ENCODE measurements at places on chromosomes 7 and 10. TPM values are rescaled to one million over a fixed set of nuclear protein-coding genes. Genes with fewer than 3 reads are reported as not detected.

HTR5A gene
- not detected for polyA plus RNA-seq

KNDC1 gene
- polyA plus RNA-seq, result under 0.01 TPM

ATOH7 gene
- not detected for polyA plus RNA-seq

LBX1 gene
- polyA plus RNA-seq, result not detected

FAM185A gene
- polyA plus RNA-seq, result 6.0 TPM

CTNNA3 gene
- 0.20 TPM for polyA plus RNA-seq

RPEL1 gene
- polyA plus RNA-seq, result 0.03 TPM

COBL gene
- polyA plus RNA-seq, result 12.6 TPM

ARHGAP22 gene
- 1.2 TPM for polyA plus RNA-seq

TRIL gene
- not detected for polyA plus RNA-seq

OR2A12 gene
- not detected for polyA plus RNA-seq

OR2A1 gene
- polyA plus RNA-seq, result 0.06 TPM

AQP1 gene
- 41.8 TPM for polyA plus RNA-seq

GRCh38 chr10:6408799-6409198 lies 171.3 kb downstream of the PRKCQ start:
- H3K36me3 ChIP-seq, result no peaks in the 10 kb centered on the region
- no peak overlapping the region for H3K4me3 ChIP-seq
- no peak overlapping the region for H3K27ac ChIP-seq
- H3K4me1 ChIP-seq, result peaks cover 11% of the 10 kb centered on the region
- DNase-seq, result no peak
- no peaks in the 10 kb centered on the region for H3K27me3 ChIP-seq

- no peak for DNase-seq
- no peaks in the 10 kb centered on the region for H3K4me1 ChIP-seq
- H3K27me3 ChIP-seq, result no peaks in the 10 kb centered on the region
- no peaks in the 10 kb centered on the region for H3K36me3 ChIP-seq
These were observed 136.9 kb downstream of the CUBN start for GRCh38 chr10:16992611-16993119.

GRCh38 chr10:72316748-72317435 lies 37.8 kb downstream of the DNAJB12 start:
- H3K27ac ChIP-seq, result peak overlapping the region; percentile 74
- no peaks in the 10 kb centered on the region for H3K27me3 ChIP-seq
- peaks cover 57% of the 10 kb centered on the region for H3K4me1 ChIP-seq
- no peak overlapping the region for H3K4me3 ChIP-seq
- peak; percentile 85 for DNase-seq

GRCh38 chr10:59891349-59891748 lies 15.0 kb downstream of the CCDC6 start:
- H3K27ac ChIP-seq, result peak overlapping the region; percentile 83
- no peaks in the 10 kb centered on the region for H3K36me3 ChIP-seq
- no peak for DNase-seq
- H3K27me3 ChIP-seq, result no peaks in the 10 kb centered on the region
- H3K4me1 ChIP-seq, result peaks cover 94% of the 10 kb centered on the region

- H3K36me3 ChIP-seq, result no peaks in the 10 kb centered on the region
- no peaks in the 10 kb centered on the region for H3K4me1 ChIP-seq
- no peaks in the 10 kb centered on the region for H3K27me3 ChIP-seq
- no peak for DNase-seq
- H3K27ac ChIP-seq, result no peak overlapping the region
- H3K4me3 ChIP-seq, result no peak overlapping the region
These were observed 43.6 kb upstream of the JAZF1 start for GRCh38 chr7:28224172-28224571.

- H3K4me3 ChIP-seq, result no peak overlapping the region
- DNase-seq, result no peak
- H3K27me3 ChIP-seq, result no peaks in the 10 kb centered on the region
- no peaks in the 10 kb centered on the region for H3K36me3 ChIP-seq
- no peaks in the 10 kb centered on the region for H3K4me1 ChIP-seq
- no peak overlapping the region for H3K27ac ChIP-seq
These were observed 6.1 kb upstream of the KEL start for GRCh38 chr7:142968229-142968628.

- H3K4me3 ChIP-seq, result no peak overlapping the region
- H3K36me3 ChIP-seq, result no peaks in the 10 kb centered on the region
- H3K27me3 ChIP-seq, result no peaks in the 10 kb centered on the region
- no peak overlapping the region for H3K27ac ChIP-seq
These were observed 202.8 kb upstream of the SMIM30 start for GRCh38 chr7:113321201-113321600.

GRCh38 chr10:34985146-34985545 lies 105.0 kb downstream of the CUL2 start:
- DNase-seq, result no peak
- H3K27me3 ChIP-seq, result no peaks in the 10 kb centered on the region
- H3K36me3 ChIP-seq, result no peaks in the 10 kb centered on the region
- no peak overlapping the region for H3K4me3 ChIP-seq
- no peaks in the 10 kb centered on the region for H3K4me1 ChIP-seq

GRCh38 chr7:1723254-1723653 lies 53.2 kb downstream of the ELFN1 start:
- H3K4me1 ChIP-seq, result peaks cover 10% of the 10 kb centered on the region
- H3K27me3 ChIP-seq, result peaks cover 7% of the 10 kb centered on the region
- no peaks in the 10 kb centered on the region for H3K36me3 ChIP-seq
- no peak for DNase-seq
- no peak overlapping the region for H3K4me3 ChIP-seq

DNA sequence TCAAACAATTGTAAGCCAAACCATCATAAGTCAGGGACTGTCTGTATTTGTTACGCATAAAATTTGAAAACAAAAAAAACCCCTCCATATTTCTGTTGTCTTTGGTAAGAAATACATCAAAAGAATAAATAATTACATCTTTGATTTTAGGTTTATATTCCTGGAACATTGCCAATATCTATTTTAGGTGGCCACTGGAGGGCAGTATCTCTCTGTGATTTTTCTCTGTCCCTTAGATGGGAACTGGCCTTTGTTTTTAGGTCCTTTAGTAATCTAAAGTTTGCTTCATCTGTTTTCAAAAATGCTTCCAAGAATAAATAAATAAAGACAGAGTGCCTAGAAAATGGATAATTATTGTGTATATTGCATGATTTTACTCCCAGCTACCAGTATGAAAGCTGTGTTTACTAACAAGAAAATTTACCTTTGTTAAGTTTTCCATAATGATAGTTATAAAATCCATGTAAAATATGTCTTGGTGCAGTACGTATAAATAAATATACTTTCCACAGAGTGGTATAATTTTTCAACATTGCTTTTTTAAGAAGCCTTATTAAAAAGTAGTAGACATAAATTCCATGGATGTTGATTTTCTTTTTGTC lies 64.2 kb downstream of the PHYHIPL start:
- H3K27ac ChIP-seq, result no peak overlapping the region
- H3K4me1 ChIP-seq, result no peaks in the 10 kb centered on the region
- no peak overlapping the region for H3K4me3 ChIP-seq

- no peak overlapping the region for H3K27ac ChIP-seq
- DNase-seq, result no peak
- H3K4me3 ChIP-seq, result no peak overlapping the region
- H3K36me3 ChIP-seq, result no peaks in the 10 kb centered on the region
These were observed 205.6 kb upstream of the PTER start for GRCh38 chr10:16231176-16231575.

- H3K4me1 ChIP-seq, result peaks cover 4% of the 10 kb centered on the region
- H3K27ac ChIP-seq, result no peak overlapping the region
- no peak for DNase-seq
- H3K27me3 ChIP-seq, result no peaks in the 10 kb centered on the region
These were observed 155.0 kb upstream of the FZD1 start for GRCh38 chr7:91109200-91109599.

- H3K36me3 ChIP-seq, result no peaks in the 10 kb centered on the region
- no peak overlapping the region for H3K4me3 ChIP-seq
- DNase-seq, result no peak
- H3K27ac ChIP-seq, result no peak overlapping the region
- no peaks in the 10 kb centered on the region for H3K27me3 ChIP-seq
These were observed 204.0 kb upstream of the GNAI1 start for GRCh38 chr7:79930604-79931003.

GRCh38 chr7:49805371-49806007 lies 32.1 kb downstream of the VWC2 start:
- H3K4me3 ChIP-seq, result no peak overlapping the region
- DNase-seq, result no peak
- H3K27ac ChIP-seq, result no peak overlapping the region
- H3K36me3 ChIP-seq, result no peaks in the 10 kb centered on the region
- H3K4me1 ChIP-seq, result no peaks in the 10 kb centered on the region
- H3K27me3 ChIP-seq, result no peaks in the 10 kb centered on the region

DNA sequence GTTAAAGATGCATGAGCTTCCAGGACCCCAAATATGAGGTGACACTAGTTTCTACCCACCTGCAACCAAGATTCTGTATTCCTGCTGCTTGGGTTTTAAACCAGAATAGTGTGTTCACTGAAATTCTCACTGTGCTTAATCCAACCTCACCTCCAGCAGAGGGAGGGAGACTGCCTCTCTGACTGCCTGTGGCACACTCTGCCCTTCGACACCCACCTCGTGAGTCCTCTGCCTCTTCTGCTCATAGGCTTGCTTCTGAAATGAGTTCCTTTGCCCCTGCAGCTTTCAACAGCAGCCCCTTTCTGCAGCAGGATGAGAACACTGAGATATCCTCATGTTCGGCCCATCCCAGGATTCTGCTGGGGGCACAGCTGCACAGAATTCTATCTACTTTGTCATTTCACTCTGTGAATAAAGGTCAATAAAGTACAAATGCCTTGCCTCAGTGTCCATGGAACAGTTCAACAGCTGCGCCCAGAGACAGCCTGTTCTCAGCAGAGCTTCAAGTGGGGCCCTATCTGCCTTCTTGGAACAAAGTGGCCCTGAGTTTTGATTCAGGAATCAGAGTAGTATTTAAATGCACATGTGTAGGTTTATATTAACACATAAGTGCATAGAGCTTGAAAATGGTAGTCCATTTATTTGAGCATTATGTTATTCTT lies 632.5 kb downstream of the TNS3 start:
- no peaks in the 10 kb centered on the region for H3K36me3 ChIP-seq
- H3K4me1 ChIP-seq, result no peaks in the 10 kb centered on the region
- no peak overlapping the region for H3K4me3 ChIP-seq
- H3K27me3 ChIP-seq, result no peaks in the 10 kb centered on the region

- H3K4me3 ChIP-seq, result no peak overlapping the region
- no peak for DNase-seq
- H3K27ac ChIP-seq, result no peak overlapping the region
- H3K36me3 ChIP-seq, result no peaks in the 10 kb centered on the region
- H3K27me3 ChIP-seq, result no peaks in the 10 kb centered on the region
These were observed 117.8 kb upstream of the C1QL3 start for GRCh38 chr10:16639471-16639870.

DNA sequence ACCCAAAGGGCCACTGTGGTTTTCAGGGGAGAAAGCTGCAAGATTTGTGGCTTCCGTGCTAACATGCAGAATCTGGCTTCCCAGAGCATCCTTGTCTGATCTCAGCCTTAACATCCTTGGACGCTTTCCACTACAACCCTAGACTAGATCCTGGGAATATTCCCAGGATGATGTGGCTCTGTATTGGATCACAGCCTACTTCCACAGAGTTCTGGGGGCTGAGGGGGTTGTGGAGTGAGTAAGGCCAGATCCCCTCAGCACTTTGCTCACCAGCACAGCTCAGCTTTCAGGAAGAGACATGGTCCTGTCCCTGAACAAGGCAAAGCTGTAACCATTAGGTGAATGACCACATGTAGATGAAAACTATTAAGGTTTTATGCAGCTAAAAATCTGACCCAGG lies 241.3 kb upstream of the MYO3A start:
- H3K36me3 ChIP-seq, result no peaks in the 10 kb centered on the region
- no peak for DNase-seq
- no peak overlapping the region for H3K27ac ChIP-seq
- no peak overlapping the region for H3K4me3 ChIP-seq

DNA sequence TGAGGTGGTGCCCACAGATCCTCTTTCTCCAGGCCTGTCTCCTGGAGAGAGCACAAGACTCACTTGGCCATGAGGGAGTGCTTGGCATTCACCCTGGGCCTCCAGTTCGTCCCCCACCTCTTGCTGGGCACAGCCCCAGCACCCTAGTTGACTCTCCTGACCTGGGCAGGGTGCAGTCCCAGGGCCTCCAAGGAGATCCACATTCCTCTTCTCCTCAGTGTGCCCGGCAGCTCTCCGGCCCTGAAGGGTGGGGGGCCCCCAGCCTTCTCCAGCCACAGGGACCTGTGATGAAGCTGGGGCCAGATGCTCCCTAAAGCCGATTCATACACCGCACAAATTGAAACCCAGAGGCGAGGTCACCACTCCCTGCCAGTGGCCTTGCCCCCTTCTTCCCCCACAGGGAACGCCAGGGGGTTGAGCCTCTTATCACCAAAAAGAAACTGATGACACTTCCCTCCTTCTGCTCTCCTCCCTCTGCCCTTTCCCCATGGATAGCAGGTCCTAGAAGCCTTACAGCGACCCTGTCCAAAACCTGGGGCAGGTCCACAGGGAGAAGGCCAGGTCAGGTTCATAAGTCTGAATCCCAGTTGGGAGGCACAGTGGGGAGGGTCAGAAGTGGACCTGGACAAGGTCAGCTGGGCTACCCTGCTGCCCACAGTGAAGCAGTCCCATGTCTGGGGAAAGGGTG lies 3.1 kb downstream of the EN2 start:
- peaks cover 71% of the 10 kb centered on the region for H3K27me3 ChIP-seq
- no peaks in the 10 kb centered on the region for H3K36me3 ChIP-seq
- peaks cover 36% of the 10 kb centered on the region for H3K4me1 ChIP-seq

DNA sequence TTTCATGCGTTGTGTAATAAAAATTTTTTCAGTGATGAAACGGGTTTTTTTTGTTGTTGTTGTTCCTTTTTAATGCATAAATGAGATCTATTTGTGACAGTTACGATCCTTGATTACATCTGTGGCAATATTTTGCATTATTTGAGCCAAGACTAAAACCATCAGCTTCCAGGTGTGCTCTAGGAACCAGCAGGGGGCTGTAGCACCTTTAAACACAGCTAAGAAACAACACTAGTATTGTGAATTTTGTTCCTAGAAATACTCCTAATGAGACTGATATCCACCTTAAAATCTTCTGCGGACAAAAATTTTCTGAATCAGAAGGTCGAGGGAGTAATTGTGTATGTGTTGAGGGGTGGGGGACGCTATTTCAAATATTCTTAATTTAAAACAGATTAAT lies 52.6 kb downstream of the FGFBP3 start:
- DNase-seq, result no peak
- H3K27ac ChIP-seq, result no peak overlapping the region
- no peak overlapping the region for H3K4me3 ChIP-seq
- H3K4me1 ChIP-seq, result no peaks in the 10 kb centered on the region
- no peaks in the 10 kb centered on the region for H3K27me3 ChIP-seq

DNA sequence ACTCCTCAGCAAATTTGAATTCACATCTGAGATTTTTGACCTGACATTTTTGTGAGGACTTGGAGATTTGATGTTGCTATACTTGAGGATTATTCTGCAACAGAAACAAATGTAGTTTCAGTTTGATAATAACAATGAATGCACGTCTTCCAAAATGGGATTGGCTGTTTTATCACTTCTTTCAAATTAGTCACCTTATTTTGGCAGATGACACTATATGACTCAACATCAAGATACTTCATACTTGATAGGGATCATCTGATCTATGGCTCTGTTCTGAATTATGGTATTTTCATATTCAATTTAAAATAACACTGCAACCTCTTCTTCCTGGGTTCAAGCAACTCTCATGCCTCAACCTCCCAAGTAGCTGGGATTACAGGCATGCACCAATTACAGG lies 24.2 kb downstream of the ARL5B start:
- H3K4me3 ChIP-seq, result no peak overlapping the region
- DNase-seq, result no peak
- no peaks in the 10 kb centered on the region for H3K4me1 ChIP-seq
